SW480 (cell line): ENCODE measurements at places on chromosomes 6 and 20.

DNA sequence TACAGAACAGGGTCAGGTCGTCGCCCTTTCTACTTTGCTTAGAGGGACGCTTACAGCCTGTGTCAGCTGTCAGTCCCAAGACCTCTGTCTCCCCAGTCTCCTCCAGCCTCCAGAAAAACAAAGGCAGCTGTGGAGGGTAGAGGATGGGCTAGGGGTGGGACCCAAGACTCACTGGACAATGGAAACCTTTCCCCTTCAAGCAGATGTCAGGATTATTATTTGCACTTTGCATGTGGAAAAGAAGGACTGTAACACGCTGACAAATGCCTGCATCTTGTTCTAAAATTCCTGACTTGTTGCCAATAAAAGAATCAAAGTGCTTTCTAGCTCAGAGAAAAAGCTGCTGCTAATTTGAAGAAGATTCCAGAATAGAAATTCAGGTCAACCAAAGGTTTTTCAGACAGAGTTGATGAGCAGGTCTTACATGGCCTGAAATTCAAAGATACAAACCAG, 58.7 kb downstream of the SNX5 start:
- no peak for DNase-seq

GRCh38 chr20:7420345-7420744, 519.9 kb downstream of the HAO1 start:
- DNase-seq: no peak

DNA sequence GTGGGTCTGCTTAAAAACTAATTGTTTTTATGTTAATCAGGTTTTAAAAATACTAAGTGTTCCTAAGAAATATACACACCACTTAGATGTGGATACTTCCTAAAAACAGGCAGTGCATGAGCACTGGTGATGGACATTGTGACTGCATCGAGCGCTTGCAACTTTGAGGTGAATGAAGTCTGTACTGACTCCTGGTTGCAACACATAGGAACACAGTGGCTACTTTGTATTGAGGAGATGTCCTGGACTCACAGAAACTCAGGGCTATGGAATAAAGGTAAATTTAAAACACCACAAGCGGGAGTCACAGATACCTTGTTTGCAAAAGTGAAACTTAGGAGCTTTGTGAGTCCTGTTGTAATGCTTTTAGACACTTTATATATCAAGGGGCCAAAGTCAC, 55.6 kb upstream of the POLR1H start:
- DNase-seq: no peak

DNA sequence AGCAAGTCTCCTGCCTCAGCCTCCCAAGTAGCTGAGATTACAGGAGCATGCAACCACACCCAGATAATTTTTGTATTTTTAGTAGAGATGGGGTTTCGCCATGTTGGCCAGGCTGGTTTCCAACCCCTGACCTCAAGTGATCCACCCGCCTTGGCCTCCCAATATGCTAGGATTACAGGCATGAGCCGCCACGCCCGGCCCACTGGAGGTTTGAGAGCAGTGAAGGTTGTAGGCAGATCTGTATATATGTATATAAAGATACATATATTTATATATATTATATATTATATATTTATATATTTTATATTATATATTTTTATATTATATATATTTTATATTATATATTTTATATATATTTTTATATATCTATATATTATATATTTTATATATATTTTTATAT, 38.2 kb upstream of the TTPAL start:
- DNase-seq: no peak

DNA sequence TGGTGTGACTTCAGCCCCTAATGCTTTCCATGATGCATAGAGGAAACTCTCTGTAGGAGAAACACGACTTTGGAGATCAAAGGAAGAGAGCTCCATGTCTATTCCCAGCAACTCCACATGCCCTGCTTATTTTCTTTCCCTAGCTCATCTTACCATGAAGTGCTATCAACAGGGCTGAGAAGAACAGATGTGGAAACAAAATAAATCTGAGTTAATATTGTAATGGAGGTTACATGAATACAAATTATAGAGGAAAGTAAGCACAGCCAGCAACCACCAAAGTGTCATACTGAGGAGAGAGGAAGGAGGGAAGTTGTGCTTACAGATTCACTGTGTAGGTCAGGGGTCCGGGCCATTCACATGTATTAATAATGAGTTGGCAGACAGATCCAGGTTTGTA, 157.5 kb downstream of the RFPL4B start:
- no peak for DNase-seq

GRCh38 chr6:151260205-151260604, 20.4 kb downstream of the AKAP12 start:
- DNase-seq: no peak

DNA sequence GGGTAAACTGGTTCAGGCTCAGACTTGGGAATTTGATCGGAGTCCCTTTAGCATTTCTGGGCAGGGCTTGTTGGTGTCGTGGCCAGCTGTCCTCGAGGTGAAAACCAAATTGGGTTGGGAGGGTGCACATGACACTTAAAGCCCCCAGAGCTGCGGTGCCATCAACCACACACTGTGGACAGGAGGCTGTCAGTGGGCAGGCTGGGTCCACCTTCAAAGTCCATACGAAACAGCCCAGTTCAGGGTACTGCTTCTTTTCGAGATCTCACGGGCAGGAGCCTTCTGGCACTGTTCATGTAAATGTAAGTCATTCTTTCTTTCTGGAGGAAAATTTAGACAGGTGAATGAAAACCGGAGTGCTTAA, 7.0 kb downstream of the SYNJ2 start:
- no peak for DNase-seq

DNA sequence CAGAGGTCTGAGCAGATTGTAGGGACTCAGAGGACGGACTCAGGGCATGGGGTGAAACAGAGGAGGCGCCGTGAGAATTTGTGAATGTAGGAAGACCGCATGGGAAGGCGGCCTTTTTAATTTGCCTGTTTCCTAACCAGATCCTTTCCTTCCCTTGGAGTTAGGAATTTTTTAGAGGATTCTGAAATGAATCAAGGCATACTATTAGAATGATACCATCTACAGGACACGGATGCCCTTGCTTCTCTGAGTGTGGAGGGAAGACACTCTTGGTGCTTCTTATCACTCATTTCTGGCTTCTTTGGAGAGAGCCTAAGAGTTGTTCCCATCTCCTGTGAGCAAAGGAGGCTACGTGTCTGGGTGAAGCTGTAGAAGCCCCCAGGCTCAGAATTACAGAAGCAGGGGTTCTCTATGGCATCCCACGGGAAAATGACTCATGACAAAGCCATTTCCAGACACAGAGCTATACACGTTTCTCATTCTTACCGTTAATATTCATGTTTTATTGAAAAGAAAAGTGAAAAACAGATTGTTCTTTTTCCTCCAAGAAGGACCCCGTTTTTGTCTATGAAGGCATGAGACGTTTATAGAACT, 148.5 kb downstream of the EDN3 start:
- DNase-seq: no peak

- peak; percentile 75 for DNase-seq
Measured at GRCh38 chr20:19757487-19758132, 448 bp upstream of the RIN2 start.

GRCh38 chr6:11854408-11855165, 76.0 kb upstream of the ADTRP start:
- DNase-seq: no peak

DNA sequence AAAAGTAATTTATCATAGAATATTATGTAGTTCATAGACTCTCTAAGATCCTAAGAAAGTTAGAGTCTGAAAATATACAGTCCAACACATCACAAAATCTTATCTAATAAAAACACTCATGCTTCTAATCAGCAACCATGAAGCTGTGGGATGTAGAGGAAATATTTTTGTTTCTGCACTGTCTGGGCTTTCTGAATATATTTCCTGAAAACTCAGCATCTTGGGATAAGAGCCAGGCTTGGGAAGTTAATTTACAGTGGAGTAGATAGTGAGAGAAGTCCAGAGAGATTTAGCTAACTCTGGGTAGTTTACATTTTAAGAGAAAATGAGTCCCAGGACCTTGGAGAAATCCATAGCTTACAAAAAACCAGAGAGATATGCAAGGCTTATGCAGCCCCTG, 150.4 kb upstream of the BMP5 start:
- no peak for DNase-seq

DNA sequence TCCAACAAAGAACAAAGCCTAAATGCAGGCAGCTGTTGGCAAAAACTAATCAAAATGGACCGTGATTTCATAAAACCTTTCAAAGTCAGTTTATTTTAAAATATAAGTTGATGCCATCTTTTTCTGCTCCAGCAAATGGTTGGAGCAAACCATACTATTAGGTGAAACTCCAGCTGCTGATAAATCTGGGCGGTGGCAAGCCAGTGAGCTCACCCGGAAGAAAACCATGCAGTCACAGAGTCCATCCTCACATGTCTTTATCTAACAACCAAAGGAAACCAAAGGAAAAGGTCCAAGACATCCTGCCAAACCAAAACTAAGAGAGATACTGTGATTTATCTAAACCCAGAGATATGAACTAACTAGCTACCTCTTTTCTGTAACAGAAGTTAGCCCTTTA, 72.6 kb downstream of the HIVEP2 start:
- DNase-seq: peak; percentile 21

GRCh38 chr6:125562156-125562555, 187.3 kb upstream of the HEY2 start:
- no peak for DNase-seq

GRCh38 chr20:50369225-50370035, 140.8 kb upstream of the PTPN1 start:
- DNase-seq: no peak

DNA sequence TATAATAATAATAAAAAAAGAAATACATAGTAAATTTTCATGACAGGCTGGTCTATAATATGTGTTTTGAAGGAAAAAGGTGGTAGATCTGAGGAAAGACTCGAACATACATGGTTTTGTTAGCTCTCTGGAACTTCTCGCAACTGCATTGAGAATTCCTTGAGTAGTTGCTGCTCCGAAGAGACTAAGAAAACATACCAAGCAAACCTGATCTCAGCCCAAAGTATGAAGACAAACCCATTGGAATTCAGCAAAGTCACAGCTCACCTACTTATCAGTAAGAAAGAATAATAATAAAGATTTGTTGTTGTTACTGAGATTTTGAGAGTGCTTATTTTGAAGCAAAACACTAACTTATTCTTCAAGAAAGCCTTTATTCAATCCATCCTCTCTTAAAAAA, 1107.1 kb upstream of the EYS start:
- no peak for DNase-seq
